Substantia nigra (tissue), 51 donors: ENCODE measurements at places on chromosomes 3 and 15.

DNA sequence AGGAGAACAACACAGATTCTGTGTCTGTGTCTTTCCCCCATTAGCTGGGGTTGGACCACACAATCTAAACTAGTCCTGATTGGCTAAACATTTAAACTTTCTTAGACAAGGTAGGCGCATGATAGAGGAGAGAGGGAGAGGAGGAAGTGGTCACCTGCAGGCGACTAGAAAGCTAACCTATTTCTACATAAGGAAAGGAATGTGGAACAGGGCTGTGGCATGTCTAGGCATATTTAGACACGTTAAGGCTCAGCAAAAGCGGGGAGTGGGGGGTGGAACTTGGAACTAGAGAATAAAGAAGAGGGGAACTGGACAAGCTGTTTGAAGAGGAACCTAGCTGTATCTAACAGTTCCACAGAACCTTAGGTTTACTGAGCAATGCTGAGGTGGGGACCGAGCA lies 12.8 kb downstream of the LRRC28 start:
- DNase-seq = no peak

DNA sequence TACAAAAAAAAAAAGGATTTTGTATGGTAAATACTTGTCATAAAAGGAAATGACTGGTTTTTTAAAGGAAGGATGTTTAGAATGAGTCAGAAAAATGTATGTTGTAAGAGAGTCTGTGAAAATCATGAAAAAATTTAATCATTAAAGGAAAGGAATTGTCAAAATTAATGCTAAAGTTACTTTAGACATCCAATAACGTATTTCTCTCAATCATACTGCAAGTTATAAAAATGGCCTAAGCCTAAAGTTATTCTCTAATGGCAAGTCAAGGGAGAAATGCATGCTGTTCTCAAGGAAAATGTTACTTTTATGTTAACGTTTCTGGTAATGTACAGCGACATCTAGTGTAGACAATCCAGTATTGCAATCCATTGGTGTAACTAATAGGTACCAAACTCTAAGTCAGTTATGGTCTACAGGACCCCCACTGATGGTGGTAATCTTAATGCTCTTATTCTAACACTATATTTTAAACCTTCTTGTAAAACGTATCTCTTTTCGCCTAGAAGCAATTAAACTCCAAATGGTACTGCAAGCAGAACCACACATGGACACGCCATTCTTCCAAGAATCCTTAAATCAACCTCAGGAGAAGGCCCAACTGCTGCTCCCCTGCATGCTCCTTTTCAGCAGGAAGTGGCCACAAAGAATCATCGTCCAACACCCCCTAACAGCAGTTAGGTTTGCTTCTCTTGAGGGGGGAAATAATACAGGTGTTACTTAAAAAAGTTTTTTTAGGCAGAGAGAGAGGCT lies 35.2 kb downstream of the NCEH1 start:
- DNase-seq = no peak

- DNase-seq = no peak
Observed at GRCh38 chr3:23654571-23654970, 151.2 kb upstream of the UBE2E1 start.

DNA sequence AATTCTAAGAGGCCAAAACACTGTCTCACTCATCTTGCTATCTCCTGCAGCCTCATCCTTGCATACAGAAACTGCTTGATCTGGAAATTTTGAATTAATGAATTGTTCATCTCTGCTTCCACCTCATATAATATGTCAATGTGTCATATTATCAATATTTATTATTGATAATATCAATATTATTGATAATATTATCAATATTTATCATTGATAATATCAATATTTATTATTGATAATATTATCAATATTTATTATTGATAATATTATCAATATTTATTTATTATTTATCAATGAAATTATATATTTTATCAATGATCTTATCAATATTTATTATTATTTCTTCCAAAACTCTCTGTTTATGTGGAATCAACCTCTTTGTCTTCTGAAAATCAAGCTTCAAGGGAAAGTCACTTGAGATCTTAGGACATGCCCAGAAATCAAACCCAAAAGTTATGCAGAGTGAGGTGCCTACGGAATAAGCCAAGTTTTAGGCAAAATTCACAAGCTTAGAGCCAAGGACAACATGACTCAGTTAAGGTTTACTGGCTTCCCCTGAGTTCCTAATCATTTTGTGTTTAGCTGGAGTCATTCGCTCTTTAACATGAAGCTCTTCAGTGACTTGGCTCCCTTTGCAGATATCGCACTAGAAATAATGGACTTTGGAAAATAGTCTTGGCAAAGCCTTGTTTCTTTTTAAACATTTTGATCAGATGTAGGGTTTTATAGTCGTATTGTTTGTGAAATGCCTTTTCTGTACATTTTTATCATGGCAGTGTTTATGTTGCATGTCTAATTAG lies 297.1 kb upstream of the RARB start:
- no peak for DNase-seq

DNA sequence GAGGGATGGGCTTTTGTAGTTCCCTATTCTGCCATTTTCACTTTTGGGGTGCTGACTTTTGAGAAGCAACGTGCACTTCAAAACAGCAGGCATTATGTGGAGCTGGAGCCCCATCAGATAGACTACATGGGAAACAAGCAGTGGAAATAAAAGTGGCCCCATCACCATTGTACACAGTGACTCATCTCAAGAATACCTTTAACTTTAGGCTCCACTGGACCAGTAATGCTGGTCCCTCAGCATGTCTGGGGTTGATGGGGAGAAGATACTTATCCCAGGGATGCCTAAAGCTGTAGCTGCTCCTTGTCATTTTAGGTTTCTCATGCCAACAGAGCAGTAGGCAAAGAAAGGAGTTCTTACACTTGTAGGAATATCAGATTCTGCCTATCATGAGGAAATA lies 45.0 kb downstream of the LSM3 start:
- DNase-seq = no peak

- peak; percentile 29 for DNase-seq
Observed at GRCh38 chr3:161560008-161560637, 63.5 kb downstream of the OTOL1 start.

DNA sequence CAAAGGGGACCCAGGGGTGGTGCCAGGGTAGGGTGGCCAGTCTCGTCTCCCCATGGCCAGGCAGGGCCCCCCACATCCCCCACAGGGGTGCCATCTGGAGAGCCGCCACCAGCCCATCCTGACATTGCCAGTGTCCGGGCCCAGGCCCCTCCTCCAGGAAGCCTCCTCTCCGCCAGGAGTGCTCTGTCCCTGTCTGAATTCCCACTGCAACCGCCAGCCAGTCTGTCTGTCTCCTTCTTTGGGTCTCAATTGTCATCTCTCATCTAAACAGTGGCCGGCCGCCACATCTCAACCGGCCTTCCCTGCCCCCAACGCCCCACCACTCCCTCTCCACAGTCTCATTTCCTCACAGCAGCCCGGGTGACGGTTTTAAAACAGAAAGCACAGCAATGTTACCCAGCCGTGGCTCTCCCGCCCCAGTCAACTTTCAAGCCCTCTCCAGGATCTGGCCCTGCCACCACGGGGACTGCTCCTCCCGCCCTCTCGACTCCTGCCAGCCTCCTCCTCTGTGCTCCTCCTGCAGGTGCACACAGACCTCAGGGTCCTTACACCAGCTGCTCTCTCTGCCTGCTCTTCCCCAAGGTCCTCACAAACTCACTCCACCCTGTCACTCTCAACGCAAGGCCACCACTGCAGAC lies 57.0 kb downstream of the IQSEC1 start:
- DNase-seq = no peak

DNA sequence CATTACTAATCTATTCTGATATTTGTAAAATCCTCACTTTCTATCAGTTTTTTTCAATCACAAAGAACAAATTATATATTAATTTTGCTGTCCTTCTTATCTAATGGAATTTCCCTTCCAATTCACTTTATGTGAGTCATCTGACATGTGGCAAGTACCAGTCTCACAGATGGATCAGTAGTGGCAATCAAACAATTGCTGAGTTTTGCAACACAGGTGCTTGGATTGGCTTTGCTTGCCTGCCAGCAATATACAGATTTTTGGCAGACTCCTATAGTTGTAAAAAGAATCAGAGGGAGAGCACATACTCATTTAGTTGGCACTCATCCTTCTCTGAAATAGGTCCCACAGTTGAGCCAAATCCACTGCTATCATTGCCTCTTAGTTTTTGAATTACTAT lies 83.7 kb downstream of the BCHE start:
- no peak for DNase-seq

- DNase-seq = no peak
Observed at GRCh38 chr3:24562895-24563294, 68.2 kb upstream of the THRB start.

DNA sequence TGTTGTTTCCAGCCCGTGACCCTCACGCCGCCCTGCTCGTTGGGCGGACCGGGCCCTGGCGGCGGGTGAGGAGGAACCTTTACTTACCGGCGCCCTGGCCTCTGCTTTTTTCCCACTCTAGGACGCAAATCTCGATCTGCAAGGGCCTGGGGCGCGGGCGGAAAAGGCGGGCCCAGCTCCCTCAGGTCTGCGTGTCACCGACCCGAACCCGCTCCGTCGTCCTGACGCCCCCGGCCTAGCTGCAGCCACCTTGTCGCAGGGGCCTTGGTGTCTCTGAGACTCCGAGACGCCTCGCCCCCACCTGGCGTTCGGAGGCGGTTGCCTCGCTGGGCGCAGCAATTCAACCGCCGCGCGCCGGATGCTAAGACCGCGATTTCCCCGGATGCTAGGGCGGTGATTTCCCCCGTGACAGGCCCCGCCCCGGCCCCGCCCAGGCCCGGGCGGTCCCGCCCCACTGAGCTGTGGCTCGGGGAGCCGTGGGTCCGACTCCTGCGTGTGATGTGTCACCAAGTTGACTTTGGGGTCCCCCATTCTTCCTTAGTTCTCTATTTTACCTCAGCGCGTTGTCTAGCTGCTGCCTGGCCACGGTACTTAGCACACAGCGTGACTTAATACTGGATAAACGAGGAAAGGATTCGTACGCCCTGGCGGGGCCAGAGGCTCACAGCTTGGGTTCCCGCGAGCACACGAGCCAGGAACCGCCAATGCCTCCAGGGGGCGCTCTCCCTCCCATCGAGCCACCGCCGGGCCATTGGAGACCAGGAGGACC lies at the start of gene RPL39L:
RPL39L (minus strand) TSS at position 371 of the 769 bp plus-strand sequence. CDS start 18,196 bp downstream, outside the sequence.
- peak; percentile 43 for DNase-seq

GRCh38 chr3:113065336-113065735 lies 74.6 kb downstream of the GTPBP8 start:
- DNase-seq = no peak

DNA sequence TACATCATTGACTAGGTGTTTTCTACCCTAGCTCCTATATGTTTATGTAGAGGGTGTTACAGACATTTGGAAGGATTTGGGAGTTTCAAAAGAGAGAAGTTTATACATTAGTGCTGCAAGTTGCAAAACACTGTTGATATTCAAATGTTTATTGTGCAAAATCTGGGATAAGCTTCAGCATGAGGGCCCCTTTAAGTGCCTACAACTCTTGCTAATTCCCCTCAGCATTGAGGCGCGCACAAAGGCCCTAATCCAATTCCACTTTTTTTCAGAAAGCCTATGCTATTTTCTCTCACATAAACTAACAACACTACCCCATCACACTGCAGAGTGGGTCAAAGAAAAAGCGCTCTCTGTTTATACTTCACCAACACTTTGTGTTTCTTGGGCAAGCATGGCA lies 208.0 kb downstream of the NR2F2 start:
- no peak for DNase-seq

GRCh38 chr3:44962621-44963393 lies 13.2 kb downstream of the ZDHHC3 start:
- DNase-seq = no peak

DNA sequence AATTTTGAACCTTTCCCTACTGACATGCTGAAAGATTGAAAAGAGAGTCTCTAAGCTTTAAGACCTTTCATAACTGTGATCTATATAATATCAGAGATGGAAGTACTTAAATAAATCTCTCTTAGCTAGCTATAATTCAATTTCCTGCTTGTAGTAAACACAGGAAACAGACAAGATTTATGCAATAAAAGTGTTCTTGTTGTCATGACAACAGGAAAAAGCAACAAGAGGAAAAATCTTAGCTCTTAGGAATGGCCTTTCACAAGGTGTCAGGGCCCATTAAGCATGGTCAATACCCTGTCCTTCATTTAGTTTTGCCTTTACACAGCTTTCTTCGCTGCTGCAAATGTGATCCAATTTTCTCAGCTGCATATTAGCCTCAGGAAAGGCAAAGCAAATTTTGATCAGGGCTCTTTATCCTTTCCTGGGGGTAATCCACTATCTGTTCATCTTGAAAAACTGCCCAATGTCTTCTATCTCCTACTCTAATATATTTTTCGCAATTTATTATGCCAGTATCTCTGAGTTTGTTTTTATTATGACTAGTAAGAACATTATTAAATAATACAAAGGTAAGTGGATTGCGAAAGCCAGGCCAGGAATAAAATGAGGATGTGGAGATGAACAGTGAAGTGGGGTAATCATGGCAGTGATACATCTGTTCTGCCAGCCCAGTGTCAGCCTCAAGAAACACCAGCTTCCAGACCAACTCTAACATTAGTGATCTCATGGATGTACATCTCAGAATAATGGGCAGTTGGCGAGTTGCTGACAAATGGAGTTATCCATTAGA lies 28.7 kb downstream of the SIDT1 start:
- DNase-seq = no peak

DNA sequence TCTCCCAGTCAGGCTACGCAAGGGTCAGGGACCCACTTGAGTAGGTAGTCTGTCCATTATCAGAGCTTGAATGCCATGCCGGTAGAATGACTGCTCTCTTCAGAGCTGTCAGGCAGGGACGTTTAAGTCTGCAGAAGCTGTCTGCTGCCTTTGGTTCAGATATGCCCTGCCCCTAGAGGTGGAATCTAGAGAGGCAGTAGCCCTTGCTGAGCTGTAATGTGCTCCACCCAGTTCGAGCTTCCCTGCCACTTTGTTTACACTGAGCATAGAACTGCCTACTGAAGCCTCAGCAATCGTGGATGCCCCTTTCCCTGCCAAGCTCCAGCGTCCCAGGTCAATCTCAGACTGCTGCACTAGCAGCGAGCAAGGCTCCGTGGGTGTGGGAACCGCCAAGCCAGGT lies 57.5 kb upstream of the SETMAR start:
- no peak for DNase-seq

DNA sequence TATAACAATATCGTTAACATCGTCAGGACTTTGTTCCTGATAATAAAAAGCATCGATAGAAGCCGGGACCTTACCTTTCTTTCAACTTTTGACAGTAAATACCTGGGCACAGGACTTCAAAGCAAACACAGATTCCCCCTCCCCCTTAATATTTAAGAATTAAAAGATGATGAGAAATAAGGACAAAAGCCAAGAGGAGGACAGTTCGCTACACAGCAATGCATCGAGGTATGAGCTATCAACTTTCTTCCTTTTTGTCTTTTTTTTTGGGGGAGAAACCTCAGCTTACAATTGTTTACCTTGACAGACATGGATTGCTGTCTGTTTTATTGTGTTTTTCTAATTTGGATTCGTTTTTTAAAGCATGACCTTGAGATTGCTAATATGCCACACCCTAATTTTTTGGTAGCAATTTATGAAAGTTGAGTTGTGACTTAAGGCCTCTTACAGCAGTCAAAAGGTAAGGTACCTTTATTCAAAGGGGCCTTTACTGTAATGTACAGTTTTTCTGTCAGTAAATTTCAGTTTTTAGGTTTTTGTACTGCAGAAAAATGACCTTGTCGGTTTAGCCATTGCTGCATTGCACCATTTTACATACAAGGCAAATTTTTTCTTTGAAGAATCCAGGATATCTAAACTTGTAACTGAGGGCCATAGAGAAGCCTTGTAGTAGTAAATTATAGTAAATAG lies 1.1 kb downstream of the CHD2 start:
- DNase-seq = no peak

- DNase-seq = no peak
Observed at GRCh38 chr3:127690823-127691452, 18.2 kb downstream of the ABTB1 start.
